ENCODE measurements at places on chromosomes 4 and X.

GRCh38 chrX:134931550-134931949, 59.2 kb upstream of the SMIM10 start:
- no peak for DNase-seq

DNA sequence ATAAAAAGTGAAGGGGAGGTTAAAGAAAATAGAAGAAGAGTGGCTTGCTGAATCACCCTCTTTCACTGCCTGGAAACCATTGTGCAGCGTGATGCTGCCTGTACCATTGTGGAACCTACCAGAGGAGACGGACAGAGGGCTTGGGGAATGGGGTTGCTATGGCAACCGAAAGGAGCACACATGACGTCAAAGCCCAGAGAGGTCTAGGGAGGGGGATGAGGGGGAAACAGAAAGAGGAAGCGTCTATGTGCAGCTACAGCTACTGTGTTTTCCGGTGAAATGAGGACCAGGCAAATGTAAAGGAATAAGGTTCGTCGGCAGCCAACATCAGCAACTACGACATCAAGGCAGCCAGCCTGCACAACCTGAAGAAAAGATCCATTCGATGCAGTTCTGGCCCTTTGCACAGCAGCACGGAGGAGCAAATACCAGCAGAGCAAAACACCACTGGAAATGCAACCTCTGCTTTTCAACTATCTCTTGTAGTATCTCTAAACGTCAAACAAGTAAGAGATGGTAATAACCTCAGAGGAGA, at the start of gene MAPK10:
Gene MAPK10, minus strand, starts transcription at position 110 of the 535 bp plus-strand sequence.
- DNase-seq = peak; percentile 90

GRCh38 chr4:1331591-1332353, 15.2 kb upstream of the UVSSA start:
- no peak for DNase-seq

DNA sequence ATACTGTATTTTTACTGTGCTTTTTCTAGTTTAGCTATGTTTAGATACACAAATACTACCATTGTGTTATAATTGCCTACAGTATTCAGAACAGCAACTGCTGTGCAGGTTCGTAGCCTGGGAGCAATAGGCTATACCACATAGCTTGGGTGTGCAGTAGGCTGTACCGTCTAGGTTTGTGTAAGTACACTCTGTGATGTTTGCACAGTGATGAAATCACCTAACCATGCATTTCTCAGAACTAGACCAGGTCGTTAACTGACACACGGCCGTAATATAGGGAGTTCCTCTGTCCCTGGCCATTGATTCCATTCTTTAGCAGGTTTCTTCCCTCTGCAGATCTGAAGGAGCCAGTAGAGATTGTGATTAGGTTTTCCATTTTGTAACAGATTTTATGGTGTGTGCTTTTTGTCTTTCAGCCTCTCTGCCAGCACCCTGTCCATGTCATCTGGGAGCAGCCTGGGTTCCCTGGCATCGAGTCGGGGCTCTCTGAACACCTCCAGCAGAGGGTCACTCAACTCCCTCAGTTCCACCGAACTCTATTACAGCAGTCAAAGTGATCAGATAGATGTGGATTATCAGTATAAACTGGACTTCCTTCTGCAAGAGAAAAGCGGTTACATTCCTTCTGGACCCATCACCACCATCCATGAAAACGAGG, 59.5 kb downstream of the CLDN22 start:
- no peak for DNase-seq

DNA sequence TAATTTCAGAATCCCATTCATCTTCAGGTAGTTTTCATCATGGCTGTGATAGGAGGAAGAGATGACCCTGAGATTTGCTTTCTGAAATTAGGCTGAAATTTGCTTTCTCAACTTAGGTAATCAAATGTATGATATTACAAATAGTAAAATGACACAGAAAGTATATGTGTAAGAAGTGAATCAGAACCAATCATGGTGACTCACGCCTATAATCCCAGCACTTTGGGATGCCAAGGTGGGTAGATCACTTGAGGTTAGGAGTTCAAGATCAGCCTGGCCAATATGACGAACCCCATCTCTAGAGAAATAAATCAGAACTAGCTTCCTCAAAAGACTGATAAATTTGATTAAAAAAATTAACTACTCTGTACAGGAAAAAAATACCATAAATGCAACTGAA, 555.4 kb downstream of the STPG2 start:
- no peak for DNase-seq

- no peak for DNase-seq
These were observed 243.4 kb upstream of the PCDH18 start for GRCh38 chr4:137775701-137776100.

DNA sequence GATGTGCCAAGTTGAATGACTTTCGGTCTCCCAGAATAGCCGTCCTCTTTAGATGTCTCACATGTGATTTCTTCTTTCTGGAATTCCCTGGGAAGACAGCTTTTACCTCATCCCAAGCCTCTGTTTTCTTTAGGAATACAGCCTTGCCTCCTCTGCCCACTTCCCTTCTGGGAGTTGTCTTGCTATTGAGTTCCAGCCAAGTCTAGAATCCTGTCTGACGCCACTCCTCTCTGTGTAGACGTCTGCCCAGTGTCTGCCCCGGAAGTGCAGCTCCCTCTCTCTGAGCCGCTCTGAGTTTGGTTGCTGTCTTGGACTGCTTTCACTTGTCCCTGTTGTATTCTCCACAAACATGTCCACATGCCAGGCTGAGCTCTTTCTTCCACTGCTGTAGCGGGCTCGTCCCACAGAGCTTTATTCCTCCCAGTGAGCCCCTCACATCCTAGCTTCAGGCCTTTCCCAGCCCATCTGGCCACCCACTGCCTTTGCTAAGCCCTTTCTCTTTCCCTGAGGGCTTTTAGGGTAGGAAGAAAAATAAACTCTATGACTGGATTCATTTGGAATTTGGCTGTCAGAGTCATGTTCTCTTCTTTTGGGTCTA, 9.0 kb upstream of the IGFBP7 start:
- no peak for DNase-seq

DNA sequence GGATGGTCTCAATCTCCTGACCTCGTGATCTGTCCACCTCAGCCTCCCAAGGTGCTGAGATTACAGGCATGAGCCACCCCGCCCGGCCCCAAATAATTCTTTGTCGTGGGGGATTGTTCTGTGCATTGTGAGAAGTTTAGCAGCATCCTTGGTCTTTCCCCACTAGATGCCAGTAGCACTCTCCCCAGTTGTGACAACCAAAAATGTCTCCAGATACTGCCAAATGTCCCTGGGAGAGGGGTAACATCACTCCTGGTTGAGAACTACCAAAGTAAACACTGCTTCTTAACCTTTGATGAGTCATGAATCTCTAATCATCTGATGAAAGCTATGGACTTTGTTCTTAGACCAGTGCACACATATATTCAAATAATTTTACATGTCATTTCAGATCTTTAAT, 90.7 kb upstream of the BRS3 start:
- DNase-seq = no peak

GRCh38 chrX:126770179-126770578, 49.4 kb upstream of the PRR32 start:
- no peak for DNase-seq

DNA sequence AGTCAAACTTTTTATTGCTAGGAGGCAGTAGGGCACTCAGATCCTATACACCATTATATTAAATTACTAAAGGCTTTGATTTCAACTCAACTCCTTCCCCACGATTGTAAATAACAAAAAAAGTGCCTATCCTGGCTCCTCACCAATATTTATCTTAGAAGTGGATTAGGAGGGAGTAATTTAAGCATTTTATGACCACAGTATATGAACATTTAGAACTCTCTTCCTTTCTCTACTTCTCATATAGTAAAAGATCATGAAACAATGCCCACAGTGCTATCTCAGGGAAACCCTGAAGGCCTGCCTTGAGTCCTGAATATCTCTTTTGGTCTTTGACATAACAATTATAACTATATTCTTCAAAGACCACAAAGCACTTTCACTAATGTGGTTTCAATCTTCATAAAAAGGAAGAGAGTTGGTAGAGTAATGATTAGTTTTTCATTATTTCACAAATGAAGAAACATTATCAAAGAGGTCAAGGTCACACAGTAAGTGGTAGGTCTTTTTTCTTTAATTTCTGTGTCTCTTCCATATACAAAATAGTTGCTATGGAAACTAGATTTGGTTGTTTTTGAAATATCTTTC, 29.1 kb upstream of the ADH1C start:
- DNase-seq = no peak

GRCh38 chr4:114250439-114250891, 271.0 kb upstream of the ARSJ start:
- DNase-seq = no peak

DNA sequence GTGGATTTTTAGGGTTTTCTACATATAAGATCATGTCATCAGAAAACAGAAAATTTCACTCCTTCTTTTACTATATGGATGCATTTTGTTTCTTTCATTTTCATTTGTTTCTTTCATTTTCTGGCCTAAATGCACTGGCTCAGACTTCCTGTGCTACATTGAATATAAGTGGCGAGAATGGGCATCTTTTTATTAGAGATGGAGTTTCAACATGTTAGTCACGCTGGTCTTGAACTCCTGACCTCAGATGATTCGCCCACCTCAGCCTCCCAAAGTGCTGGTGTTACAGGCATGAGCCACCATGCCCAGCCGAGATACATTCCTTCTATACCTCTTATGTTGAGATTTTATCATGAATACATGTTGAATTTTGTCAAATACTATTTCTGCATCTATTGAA, 61.8 kb downstream of the BRWD3 start:
- no peak for DNase-seq

DNA sequence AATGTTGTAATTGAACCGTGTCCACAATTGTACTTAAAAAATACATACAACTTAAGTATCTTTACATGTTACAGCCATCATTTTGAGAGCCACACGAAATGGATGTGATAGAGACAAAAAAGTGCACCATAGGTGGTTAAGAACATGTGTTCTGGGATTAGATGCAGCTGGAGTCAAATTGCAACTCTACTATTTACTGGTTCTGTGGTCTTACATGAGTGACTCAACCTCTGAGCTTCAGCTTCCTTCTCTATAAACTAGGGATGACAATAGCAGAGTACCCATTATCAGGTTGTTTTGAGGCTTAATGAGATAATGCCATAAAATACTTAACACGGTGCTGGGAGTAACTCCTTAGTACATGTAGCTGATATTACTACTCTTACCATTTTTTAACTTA, 130.4 kb downstream of the IDS start:
- no peak for DNase-seq

GRCh38 chr4:18033111-18034085, 11.8 kb upstream of the LCORL start:
- no peak for DNase-seq

Data from cerebellar nuclear complex (tissue), 1 donor.